NCI-H774 (cell line): ENCODE measurements at places on chromosomes 5 and 9.

- no peak for DNase-seq
Observed at GRCh38 chr5:166346726-166347374, 1944.6 kb upstream of the WWC1 start.

GRCh38 chr5:80408484-80409366 is 861 bp downstream of the ZFYVE16 start:
- peak; percentile 48 for DNase-seq

GRCh38 chr5:43638107-43638506 is 35.1 kb downstream of the NNT start:
- no peak for DNase-seq

DNA sequence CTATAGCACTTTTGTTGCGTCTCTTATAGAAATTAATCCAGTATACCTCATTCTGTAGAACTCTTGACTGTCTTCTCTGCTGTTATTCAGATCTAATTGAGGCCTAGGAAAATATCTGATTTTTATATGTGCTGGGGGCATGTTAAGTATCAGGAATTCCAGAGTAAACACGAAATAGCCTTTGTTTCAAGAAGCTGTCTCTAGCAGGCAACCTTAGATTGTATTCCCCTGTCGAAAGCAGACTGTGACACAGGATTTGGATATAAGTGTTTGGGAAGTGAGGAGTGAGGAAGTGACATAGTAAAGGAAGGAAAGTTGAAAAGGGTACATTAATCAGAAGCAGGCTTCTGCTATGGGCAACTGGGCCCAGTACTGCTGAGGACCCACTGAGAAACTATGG is 72.1 kb upstream of the RASA1 start:
- no peak for DNase-seq

DNA sequence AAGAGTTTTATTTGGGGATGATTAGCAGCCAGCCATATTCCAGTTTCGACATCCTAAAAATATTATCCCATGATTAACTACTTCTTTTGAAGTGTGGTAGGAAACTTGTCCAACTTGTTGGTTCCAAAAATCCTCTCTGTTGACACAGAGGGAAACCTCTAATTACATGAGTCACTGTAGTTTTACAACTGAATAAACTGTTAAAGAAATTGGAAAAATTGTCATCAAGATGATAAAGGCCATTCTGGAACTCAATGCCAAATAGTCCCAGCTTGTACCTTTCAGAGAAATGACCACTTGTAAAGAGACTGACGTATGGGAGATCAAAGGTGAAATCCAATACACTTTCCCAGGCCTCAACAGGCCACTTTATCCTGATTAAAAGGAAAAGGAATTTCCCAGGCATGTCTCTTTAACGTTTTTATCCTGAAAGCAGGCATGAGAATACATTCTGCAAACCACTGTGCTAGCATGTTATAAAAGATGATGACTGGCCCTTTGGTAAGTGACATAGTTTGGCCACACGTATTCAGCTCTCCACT is 261.6 kb downstream of the GLIS3 start:
- peak; percentile 15 for DNase-seq

DNA sequence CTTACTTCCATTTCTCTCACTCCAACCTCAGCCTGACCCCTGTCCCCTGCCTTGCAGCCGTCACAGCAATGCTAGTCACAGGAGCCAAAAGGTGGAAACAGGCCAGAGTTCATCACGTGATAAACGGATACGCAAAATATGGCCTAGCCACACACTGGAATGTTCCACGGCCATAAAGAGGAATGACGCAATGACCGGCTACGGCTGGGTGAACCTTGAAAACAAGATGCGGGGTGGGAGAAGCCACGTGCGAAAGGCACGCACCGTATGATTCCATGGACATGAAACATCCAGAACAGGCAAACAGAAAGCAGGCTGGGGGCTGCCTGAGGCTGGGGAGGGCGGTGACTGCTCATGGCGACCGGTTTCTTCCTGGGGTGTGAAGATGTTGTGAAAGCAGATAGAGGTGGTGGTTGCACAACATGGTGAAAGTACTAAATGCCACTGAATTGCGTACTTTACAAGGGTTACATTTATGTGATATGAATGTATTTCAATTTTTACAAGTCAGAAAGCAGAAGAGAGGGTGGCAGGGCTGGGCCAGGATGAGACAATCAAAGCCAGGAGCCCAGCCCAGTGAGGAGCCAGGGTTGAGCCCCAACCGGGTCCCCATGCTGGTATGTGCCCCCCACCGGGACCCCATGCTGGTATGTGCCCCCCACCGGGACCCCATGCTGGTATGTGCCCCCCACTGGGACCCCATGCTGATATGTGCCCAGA is 117.8 kb upstream of the SARDH start:
- no peak for DNase-seq

DNA sequence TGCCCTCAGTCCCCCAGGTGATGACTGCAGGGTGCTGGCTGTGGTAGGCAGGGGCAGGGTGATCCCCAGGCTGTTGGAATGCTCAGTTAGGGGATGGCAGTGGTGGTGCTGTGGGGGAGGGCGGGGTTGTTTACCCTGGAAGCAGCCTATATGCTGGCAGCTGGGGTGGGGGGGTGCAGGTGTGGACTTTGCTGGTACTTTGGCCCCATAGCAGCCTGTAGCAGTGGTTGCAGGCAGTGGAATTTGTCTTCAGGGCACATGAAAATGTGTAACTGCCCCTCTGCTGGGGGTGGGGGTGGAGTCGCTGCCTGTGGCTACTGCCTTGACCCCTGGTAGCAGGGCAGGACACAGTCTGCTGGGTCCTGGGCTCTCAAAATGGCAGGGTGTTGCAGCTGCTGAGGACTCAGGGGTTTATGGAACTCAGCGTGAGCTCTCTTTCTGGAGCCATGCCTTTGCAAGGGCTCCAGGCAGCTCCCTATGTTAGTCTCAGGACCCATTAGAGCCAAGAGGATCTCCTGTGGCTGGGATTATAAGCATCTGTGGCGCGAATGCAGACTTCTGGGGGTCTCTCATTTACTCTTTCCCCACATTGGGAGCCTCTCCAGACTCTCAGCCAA is 65.0 kb downstream of the RMI1 start:
- DNase-seq: no peak

- DNase-seq: no peak
Observed at GRCh38 chr5:17157916-17158529, 59.4 kb upstream of the BASP1 start.

DNA sequence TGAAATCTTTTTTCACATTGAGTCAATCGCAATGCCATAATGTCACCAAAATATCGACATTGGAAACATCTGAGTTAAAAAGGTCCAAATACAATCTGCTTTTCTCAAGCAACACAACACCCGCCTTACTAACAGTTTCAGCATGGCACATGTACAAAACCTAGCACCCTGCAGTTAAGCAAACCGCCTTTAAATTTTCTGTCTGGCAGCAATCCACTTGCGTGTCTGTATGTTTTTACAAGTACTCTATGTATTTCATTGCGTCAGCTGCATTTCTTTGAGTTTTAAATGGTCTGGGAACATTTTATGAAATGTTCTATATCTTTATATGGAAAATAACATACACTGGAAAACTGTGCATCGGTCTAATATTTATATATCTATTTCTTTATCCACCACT is 134.6 kb downstream of the DENND1A start:
- no peak for DNase-seq

DNA sequence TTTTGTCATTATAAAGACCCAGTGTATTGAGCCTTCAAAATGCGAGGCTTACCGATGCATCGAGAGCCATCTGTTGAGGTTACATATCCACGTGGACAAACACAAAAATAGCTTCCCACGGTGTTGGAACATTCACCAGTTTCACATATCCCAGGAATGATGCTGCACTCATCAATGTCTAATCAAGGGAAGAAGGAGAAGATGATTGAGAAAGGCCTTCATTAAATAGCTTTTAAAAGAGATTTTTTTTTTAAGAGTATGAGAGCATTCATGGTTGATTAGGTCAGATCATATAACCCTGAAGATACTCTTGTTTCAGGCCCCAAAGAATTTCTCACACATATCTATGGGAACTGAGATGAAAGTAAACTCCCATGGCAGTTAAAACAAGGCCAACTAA is 129.4 kb downstream of the FBN2 start:
- DNase-seq: no peak

DNA sequence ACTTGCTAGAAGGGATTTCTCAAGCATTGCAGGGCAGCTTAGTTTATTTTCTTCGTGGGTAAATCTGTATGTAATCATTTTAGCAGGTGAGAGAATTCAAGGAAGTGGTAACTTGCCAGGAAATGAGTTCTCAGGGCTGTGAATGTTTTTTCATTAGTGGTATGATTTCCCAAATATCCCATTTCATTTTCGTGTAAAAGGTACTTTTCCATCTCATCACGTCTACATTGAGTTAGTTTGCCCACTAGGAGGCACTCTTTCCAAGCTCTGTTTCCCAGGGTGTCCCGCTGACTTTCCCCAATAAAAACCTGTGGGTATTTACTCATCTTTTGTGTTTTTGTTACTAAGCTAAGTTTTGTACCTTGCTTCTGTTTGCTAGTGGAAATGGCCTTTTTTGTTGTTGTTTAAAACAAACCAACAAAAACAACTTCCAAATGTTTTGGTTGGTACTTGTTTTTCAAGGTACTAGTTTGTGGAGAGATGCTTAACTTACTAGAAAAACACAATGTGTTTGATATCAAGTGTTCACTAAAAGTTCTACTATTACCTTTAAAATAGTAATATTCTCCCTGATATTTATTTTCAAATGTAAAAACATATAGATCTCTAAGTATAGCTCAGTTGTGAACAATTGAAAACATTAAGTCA is 373.6 kb downstream of the ADGRV1 start:
- DNase-seq: peak; percentile 48

- DNase-seq: peak; percentile 29
Observed at GRCh38 chr5:116626272-116626723, 51.7 kb upstream of the SEMA6A start.

- DNase-seq: no peak
Observed at GRCh38 chr9:18799428-18799827, 233.6 kb downstream of the SAXO1 start.

DNA sequence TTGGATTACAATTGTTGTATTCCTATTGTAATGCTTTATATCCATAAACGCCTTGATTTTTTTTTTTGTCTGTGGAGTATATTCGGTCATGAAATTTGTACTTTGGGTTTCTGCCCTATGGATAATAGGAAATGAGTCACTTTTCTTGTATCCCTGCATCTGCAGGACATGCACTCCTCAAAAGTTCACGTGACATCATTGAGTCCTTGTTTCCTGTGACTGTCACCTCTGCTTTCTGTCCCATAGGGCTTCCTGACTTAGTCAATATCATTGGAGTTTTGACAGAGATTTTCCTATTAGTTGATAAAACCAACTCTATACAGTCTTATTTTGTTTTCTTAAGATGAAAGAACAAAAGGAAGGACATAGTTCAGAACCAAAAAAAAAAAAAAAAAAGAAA is 356.3 kb downstream of the MAT2B start:
- DNase-seq: no peak

- no peak for DNase-seq
Observed at GRCh38 chr5:17249029-17249634, 31.7 kb downstream of the BASP1 start.

GRCh38 chr9:127417131-127418036 is 6.8 kb upstream of the ZNF79 start:
- DNase-seq: peak; percentile 14

- no peak for DNase-seq
Observed at GRCh38 chr9:126157826-126158587, 168.6 kb upstream of the MVB12B start.

DNA sequence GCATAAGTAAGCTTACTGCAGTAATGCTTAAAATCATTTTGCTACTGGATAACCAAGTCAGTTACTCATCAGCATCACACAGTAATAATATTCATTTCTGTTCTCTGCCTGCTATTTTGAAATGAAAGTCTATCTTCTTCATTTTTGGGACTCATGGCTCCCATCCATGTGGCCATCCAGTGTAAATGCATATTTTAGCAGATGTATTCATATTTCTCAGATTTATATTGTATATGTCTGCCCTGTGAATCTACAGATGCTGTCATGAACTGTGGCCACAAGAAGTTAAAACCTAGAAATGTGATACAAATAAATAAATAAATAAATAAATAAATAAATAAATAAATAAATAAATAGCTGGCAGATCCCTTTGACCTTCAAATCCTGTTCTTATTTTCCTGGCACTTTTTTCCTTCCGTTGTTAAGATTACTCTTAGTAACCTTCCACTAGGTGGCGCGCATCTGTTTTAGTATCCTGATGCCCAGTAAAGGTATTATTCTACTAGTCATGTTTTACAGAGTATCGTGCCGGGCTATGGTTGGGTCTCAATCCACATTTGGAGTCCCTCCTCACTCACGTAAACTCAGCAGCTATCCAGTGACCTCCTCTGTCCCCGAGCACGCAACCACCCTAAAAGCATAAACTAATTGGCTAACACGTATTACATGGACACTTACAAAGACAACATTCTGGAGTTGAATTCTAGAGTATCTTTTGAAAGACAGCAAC is 79.2 kb upstream of the IL7R start:
- peak; percentile 73 for DNase-seq

DNA sequence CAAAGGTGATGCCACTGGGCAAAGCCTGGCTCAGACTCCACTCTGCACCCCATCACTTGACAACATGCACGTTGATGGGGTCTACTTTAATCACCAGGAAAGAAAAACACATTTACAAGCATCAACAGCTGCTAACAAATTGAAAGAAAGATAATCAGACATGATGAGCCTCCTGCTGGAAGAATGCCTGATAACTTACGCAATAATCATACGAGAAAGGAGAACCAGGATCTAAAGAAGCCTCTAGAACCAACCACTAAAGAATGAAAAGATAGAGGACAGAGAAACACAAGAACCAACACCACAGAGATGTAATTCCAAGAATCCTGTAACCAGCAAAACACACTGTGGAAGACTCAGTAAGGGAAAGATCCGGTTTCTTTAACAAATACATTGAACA is 120.3 kb upstream of the ICE1 start:
- no peak for DNase-seq

GRCh38 chr5:44935262-44935661 is 126.5 kb downstream of the MRPS30 start:
- DNase-seq: no peak

GRCh38 chr5:150103678-150104549 is 17.6 kb upstream of the CSF1R start:
- no peak for DNase-seq

- DNase-seq: no peak
Observed at GRCh38 chr5:33260098-33260497, 180.7 kb upstream of the TARS1 start.

GRCh38 chr9:34550681-34551270 is 28.0 kb upstream of the ENHO start:
- DNase-seq: no peak

DNA sequence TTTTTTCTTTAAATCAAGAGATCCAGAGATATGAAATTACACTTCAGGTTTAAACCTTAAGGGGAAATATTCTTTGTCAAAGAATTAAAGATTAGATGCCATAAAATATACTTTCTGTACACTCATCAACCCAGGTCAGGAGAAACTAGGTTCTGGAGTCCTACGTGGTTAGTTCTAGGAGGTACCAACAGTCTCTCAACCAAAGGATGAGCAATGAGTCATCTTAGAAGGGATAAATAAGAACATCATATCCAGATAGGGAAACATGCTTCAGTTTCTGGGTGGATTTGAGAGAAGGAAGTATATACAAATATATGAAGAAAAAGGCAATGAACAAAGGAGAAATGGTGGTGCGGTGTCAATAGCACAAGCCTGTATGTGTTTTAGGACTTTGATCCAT is 98.2 kb downstream of the CSNK1G3 start:
- no peak for DNase-seq

- DNase-seq: no peak
Observed at GRCh38 chr5:140965905-140966292, 377 bp upstream of the PCDHAC2 start.
